ENCODE measurements at places on chromosomes 4 and X.
A peak's percentile ranks its signal among the peaks of the same experiment; 100 is the strongest.

DNA sequence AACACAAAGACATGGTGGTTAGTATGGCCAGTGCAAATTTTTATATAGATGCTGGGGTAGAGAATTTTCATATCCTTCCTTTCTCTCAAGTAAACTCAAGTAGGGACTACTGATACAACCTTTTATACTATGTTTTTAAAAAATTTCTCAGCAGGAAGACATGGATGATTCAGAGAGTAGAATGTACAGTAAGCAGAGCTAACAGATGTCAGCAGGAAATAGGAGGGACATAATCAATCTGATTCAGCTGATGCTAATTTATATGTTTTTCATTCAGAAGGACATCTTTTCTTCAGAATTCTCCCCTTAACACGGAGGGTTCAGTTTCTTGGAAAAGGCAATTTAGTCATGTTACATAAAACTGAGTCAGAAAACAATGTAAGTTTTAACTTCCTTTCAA lies 95.4 kb downstream of the GRIA2 start:
- DNase-seq = no peak
- H3K27me3 ChIP-seq = no peaks in the 10 kb centered on the region
- H3K36me3 ChIP-seq = no peaks in the 10 kb centered on the region
- H3K27ac ChIP-seq = no peak overlapping the region
- no peak overlapping the region for H3K4me3 ChIP-seq

GRCh38 chr4:185317880-185318279 lies 77.8 kb downstream of the LRP2BP start:
- DNase-seq = no peak
- H3K4me1 ChIP-seq = peaks cover 7% of the 10 kb centered on the region
- H3K4me3 ChIP-seq = no peak overlapping the region
- H3K27ac ChIP-seq = no peak overlapping the region

GRCh38 chrX:22365460-22365859 lies 92.7 kb downstream of the CBLL2 start:
- no peaks in the 10 kb centered on the region for H3K4me1 ChIP-seq
- no peaks in the 10 kb centered on the region for H3K27me3 ChIP-seq

DNA sequence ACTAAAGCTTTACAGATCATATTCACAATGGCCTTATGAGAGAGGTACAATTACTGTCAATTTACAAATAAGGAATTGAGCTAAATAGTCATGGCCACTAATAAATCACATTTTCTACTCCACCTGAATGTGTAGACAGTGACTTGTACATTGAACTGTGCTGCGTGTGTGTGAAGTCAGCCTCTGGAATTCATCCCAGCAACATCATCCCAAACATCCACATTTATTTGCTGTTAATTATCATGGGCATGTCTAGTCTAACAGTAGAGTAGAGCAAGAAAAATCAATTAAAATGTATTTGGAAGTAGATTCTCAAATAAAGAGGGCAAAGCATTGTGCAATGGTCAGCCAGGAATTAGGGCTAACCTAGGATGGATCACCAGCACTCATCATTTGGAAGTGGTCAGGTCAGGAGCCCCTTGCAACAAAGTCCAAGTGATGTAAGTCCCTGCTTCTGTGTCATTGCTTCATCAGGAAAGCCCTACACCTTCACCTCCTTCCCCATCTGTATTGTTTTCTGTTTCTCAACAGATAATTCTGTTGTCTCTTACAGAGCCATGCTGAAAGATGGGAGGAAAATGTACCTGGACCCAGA lies 4.8 kb upstream of the PF4V1 start:
- no peaks in the 10 kb centered on the region for H3K27me3 ChIP-seq
- H3K4me1 ChIP-seq = no peaks in the 10 kb centered on the region
- no peak overlapping the region for H3K4me3 ChIP-seq

DNA sequence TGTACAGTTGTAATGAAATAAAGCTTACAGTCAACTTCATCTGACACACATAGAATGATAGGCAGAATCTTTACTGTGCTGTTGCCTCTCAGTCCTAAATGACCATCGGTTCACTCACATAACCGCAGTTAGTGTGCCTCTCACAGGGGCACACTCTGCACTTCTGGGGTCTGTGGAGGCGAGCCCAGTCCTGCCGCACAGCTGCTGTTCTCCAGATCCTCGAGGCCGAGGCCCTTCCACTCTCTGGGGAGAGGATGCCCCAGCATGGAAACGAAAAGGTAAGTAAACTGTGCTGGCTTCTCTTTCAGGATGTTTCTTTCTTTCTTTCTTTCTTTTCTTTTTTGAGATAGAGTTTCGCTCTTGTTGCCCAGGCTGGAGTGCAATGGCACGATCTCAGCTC lies 88.0 kb downstream of the DCTD start:
- no peak overlapping the region for H3K27ac ChIP-seq
- peaks cover 3% of the 10 kb centered on the region for H3K4me1 ChIP-seq
- peaks cover 21% of the 10 kb centered on the region for H3K27me3 ChIP-seq
- H3K4me3 ChIP-seq = no peak overlapping the region
- no peaks in the 10 kb centered on the region for H3K36me3 ChIP-seq

GRCh38 chr4:83010111-83010521 lies 507 bp downstream of the LIN54 start:
- H3K4me1 ChIP-seq = peaks cover 55% of the 10 kb centered on the region
- H3K36me3 ChIP-seq = peaks cover 3% of the 10 kb centered on the region
- DNase-seq = no peak
- H3K27ac ChIP-seq = peak overlapping the region; percentile 89
- peak overlapping the region; percentile 99 for H3K4me3 ChIP-seq
- H3K27me3 ChIP-seq = no peaks in the 10 kb centered on the region

DNA sequence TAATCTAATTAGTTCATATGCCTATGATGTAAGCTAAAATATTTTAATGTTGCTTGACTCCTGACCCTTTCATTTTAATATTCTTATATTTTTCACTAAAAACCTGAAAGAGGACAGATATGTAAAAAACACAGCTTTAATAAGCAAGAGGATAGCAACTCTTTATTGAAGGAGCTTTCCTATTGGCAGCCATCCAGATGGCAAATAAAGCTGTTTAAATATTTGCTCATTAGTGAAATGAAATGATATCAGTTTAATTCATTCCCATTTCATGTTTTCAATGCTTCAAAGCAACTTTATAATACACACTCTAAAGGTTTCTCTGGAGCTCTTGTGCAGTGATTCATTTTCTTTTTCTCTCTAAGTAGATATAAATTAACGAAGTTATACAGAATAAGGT lies 473.4 kb downstream of the PCDH7 start:
- no peak overlapping the region for H3K27ac ChIP-seq
- no peaks in the 10 kb centered on the region for H3K36me3 ChIP-seq
- no peaks in the 10 kb centered on the region for H3K4me1 ChIP-seq
- no peaks in the 10 kb centered on the region for H3K27me3 ChIP-seq

- H3K4me1 ChIP-seq = peaks cover 41% of the 10 kb centered on the region
- H3K36me3 ChIP-seq = no peaks in the 10 kb centered on the region
- H3K4me3 ChIP-seq = no peak overlapping the region
- H3K27me3 ChIP-seq = no peaks in the 10 kb centered on the region
- no peak for DNase-seq
Observed at GRCh38 chr4:37968747-37969146, 8.5 kb downstream of the PTTG2 start.

Measured in activated naive CD8-positive, alpha-beta T cell treated with anti-CD3 and anti-CD28 coated beads, Interleukin-2, amount 50 U/mL, for 24 hours (primary cell).